ENCODE measurements at places on chromosomes 12 and 14. TPM values are rescaled to one million over a fixed set of nuclear protein-coding genes. Genes with fewer than 3 reads are reported as not detected.

The PKP2 gene
- 2.1 TPM for total RNA-seq

The FLRT2 gene
- 181 TPM for total RNA-seq

The ANKS1B gene
- total RNA-seq: 0.70 TPM

The RNASE1 gene
- not detected for total RNA-seq

DNA sequence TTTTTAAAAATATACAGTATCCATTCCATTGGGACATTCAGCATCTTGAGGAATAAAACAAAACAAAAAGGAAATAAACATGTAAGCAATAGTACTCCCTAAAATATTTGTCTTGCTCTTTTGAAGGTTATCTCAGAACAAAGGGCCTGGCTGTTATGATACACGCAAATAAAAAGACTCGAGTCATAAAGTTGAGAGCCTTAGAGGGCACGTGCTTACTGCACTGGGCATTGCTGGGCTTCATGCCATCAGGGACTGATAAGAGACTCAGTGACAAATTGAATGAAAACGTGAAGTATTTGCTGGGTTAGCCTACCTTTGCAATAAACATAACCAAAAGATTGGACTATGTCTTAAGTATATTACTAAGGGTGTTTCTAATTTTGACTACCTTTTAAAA lies 118.9 kb downstream of the SLC35F4 start:
- DNase-seq: no peak

DNA sequence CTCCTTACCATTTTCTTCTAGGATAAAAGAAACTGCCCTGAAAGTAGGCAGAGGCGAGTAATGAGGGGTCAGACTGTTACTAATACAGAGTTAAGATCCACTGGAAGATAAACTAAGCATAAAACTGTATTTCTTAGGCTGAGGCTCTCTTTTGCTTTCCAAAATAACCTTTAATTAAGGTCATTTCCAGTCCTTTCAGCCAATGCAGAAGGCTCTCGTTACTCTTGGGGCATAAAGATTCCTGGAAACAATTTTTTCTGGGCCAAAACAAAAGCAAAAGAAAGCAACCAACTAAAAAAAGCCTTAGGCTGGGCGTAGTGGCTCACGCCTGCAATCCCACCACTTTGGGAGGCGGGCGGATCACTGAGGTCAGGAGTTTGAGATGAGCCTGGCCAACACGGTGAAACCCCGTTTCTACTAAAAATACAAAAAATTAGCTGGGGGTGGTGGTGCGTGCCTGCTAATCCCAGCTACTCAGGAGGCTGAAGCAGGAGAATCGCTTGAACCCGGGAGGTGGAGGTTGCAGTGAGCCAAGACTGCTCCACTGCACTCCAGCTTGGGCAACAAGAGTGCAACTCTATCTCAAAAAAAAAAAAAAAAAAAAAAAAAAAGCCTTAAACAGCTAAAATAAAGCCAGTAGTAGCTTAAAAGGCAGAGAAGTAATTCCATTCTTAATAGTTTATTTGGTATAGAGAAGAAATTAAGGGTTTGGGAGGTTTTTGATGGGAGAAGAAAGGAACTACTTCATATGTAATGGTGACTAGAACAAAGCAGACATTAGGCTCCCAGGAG lies 68.9 kb upstream of the STAC3 start:
- DNase-seq: no peak

GRCh38 chr12:90268574-90268973 lies 559.9 kb upstream of the ATP2B1 start:
- DNase-seq: no peak

GRCh38 chr12:120242275-120242799 lies 23.2 kb downstream of the PXN start:
- no peak for DNase-seq

All from osteocyte (in vitro differentiated cells).